ENCODE measurements at places on chromosomes 7 and 10.

DNA sequence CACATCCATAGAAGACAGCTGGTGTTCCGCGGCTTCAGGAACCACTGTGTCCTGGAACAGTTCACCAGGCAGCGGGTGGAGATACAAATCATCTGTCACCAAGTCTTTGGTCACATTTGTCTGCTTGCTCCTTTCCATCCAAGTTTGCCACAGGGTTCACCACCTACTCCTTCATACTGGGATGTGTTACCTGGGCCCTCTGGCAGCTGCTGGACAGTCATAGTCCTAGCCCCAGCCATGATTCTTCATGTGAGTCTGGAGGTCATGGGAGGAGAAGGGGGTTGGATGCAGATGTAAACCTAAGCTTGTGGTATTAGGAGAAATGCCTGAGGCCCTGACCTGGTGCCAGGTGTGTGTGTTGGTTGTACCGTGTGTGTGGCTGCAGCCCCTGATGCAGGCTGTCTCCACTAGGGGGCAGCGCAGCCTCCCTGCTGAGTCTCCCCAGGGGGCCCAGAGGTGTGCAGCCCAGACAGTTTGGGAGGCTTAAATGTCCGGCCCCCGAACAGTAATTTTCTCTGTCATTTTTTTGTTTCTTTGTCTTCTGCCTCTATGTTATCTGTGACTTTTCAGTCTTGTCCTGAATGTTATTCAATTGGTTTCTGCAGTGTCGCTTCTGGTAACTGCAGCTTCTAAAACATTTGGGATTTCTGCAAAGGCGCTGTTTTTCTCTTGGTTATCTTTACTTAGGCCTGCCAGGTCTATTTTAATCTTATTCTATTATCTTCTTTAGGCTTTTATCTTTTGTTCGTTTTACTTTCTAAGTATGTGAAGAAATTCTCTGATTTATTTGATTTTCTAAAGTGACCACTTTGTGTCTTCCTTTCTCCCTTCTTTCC is 14.8 kb downstream of the NPS start:
- no peak for DNase-seq

DNA sequence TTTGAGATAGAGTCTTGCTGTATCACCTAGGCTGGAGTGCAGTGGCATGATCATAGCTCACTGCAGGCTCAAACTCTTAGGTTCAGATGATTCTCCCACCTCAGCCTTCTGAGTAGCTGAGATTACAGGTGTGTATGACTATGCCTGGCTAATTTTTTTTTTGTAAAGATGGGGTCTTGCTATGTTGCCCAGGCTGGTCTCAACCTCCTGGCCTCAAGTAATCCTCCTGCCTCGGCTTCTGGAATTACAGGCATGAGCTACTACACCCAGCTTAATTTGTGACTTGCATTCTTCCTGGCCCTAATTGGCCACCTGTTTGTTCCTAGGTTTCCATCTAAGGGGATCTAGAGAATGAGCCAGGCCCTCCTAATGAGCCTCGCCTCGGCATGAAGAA is 9.3 kb downstream of the ARHGAP22 start:
- DNase-seq, result no peak

GRCh38 chr10:113617086-113617485 is 46.8 kb downstream of the NRAP start:
- no peak for DNase-seq

GRCh38 chr10:30192846-30193608 is 133.6 kb upstream of the JCAD start:
- no peak for DNase-seq

DNA sequence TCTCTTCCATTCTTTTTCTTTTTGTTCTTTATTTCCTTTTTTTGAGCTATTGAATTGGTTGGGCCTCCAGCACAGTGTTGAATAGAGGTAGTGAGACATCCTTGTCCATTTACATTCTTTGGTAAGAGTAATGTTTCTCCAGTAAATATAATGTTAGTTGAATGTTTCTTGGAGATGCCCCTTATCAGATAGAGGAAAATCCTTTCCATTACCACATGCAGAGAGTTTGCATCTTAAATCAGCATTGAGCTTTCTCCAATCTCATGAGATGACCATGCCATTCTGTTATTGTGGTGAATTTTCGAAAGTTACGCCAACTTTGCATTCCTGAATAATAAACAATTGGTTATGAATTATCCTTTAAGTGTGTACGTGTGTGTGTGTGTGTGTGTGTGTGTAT is 127.7 kb downstream of the DNAH11 start:
- no peak for DNase-seq

GRCh38 chr7:142308918-142309317 is 51.1 kb upstream of the PRSS58 start:
- no peak for DNase-seq

- DNase-seq, result no peak
Observed at GRCh38 chr7:107694386-107694785, 33.8 kb downstream of the SLC26A4 start.

- no peak for DNase-seq
Observed at GRCh38 chr7:69896121-69896520, 297.8 kb downstream of the AUTS2 start.

GRCh38 chr7:278081-278480 is 11.9 kb upstream of the FOXL3 start:
- no peak for DNase-seq

DNA sequence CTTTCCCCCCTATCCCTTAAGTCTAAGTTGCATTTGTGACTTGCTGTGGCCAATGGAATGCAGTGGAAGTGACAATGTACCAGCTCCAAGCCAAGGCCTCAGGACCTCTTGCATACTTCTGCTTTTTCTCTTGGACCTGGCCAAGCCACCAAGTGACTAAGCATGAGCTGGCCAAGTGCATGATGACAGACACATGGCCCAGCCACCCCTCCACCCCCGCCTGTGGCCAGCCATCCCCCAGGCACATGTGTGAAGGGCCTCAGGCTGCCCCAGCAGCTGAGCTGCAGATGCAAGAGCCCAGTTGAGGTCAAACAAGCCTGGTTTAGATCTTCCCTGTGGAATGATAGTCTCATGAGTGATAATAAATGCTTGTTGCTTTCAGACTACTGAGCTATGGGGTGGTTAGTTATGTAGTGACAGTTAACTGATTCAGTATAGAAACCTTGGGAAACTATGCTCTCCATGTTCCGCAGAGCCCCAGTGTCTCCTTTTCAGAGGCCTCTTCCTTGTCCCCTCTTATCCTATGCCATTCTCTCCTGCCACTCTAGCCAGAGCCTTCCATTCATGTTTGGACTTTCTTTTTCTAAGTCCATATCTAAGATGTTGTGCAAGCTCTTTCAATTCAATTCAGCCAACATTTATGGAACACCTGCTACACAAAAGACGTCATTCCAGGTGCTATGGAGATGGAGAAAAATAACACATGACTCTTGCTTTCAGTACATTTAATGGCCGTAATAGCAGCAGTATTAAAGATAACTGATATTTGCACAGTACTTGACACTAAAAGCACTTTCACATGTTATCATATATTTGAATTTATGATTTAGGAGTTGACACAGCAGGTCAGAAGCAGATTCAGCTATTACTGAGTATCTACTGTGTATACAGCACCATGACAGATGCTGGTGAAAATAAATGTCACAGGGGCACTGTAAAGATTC is 55.5 kb upstream of the LOXL4 start:
- no peak for DNase-seq

GRCh38 chr10:19290770-19291169 is 242.2 kb downstream of the MALRD1 start:
- no peak for DNase-seq

DNA sequence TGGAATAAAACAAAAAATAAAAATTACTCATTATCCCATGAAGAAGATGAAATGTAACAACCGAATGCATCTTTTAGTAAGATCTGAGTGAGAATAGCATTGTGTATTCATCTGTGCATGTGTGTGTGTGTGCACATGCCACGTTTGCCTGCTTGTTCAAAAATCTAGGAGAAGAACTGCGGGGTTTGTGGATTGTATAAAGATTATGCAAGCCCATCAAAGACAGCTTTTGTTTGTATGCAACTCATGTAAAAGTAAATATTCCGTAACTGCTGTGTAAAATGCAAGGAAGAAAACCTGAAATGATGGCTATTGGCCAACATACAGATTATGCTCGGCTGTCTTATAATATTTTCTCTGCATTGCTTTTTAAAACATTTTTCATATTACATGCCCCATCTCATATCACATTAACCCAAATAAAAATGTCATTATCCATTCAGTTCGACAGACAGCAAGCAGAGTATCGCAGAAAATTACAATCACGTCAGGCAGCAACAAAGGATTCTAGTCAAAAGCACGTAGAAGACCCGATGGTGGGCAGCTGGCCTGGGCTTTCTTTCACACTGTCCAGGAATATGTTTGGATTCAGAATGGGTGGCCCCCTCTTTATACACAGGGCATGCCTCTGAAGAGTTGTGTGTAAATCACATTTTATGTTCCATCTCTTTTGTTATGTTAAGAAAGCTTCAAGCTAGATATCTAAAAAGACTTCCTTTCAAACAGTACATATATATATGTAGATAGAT is 114.0 kb downstream of the PARP12 start:
- DNase-seq, result no peak

DNA sequence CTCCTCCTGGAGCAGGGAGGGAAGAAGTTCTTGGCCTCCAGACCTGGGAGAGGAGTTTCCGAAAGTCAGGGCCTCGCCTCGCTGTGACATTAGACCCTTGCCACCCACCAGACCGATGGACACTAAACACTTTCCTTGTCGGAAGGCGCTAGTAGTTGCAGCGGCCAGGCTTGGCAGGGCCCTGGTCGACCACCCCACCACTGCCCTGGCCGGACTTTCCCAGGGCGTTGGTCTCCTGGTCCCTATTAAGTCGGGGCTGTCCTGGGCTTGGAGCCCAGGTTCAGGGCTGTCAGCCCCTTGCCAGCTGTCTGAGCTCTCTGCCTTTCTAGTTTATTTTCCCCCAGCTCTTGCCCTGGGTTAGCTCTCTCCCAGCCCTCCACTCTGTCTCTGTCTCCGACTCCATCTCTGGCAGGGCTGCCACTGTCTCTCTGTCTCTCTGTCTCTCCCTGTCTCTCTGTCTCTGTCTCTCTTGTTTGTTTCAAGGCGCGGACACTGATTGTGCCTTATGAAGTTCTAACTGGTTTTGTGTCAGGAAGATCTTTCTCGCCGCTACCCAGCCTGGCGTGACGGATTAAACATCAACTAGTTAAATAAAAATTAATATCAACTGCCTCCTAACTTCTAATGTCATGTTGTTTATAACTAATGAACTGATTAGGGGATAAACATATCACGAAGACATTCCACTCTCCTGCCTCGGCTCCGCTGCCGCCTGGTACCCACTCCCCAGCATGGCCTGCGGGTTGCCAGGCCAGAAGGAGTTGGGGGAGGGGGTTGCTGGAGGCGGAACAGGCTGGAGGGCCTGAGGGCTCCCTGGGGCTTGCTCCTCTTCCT is 13.8 kb upstream of the PAX2 start:
- no peak for DNase-seq

- no peak for DNase-seq
Observed at GRCh38 chr7:4552985-4553384, 129.1 kb upstream of the FOXK1 start.

GRCh38 chr10:34580643-34581042 is 234.5 kb downstream of the PARD3 start:
- DNase-seq, result no peak

GRCh38 chr7:132004529-132004928 is 448.1 kb upstream of the PODXL start:
- no peak for DNase-seq

DNA sequence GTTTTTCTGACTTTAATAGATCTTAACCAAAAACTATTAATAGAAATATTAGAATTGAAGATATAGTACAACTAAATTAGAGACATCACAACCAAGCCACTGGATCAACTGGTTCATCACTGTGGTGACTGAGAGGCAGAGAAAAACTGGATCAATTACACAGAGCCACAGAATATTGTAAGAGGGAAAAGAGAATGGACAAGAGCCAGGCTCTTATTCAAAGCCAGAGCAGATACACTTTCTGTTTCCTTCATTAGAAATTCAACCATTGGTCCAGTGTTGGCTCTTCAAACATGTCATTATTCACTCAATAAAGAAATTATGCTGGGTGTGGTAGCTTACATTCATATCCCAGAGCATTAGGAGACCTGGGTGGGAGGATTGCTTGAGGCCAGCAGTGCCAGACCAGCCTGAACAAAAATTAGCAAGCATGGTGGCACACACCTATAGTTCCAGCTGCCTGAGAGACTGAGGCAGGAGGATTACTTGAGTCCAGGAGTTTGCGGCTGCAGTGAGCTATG is 295.1 kb downstream of the NEBL start:
- no peak for DNase-seq

- DNase-seq, result no peak
Observed at GRCh38 chr7:93723424-93724124, 149.1 kb upstream of the CALCR start.

DNA sequence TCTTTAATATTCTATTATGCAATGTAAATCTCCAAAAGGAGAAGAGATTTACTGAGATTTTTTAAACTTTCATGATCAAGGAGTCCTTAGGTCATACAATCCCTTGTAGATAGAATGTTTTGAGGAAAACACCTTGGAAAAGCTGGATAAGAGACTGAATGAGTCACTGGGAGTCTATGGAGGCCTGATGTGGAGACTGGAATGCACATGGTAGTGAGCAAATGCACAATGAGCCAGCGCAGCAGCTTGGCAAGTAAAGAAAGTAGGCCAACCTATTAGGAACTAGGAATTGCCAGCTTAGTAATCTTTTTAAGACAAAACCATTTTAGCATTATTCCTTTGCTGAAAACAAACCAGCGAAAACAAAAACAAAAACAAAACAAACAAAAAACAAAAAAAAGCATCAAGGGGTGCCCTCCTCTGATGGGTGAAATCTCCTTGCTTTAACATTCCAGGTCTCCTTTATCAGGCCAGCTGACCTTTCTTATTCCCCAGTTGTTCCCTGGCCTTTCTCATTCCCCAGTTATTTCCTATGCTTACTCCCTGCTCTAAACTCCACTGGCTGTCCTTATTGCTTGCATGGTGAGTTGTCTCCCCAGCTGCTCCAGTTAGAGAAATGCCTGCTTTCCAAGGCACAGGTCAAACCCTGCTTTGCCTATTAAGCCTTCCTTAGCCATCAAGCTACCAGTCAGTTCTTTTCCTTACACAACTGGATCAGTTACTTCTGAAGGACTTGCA is 135.8 kb downstream of the PLCE1 start:
- no peak for DNase-seq

GRCh38 chr10:10687751-10688150 is 329.9 kb upstream of the CELF2 start:
- DNase-seq, result no peak

- DNase-seq, result no peak
Observed at GRCh38 chr7:65840446-65840845, 32.4 kb upstream of the VKORC1L1 start.

DNA sequence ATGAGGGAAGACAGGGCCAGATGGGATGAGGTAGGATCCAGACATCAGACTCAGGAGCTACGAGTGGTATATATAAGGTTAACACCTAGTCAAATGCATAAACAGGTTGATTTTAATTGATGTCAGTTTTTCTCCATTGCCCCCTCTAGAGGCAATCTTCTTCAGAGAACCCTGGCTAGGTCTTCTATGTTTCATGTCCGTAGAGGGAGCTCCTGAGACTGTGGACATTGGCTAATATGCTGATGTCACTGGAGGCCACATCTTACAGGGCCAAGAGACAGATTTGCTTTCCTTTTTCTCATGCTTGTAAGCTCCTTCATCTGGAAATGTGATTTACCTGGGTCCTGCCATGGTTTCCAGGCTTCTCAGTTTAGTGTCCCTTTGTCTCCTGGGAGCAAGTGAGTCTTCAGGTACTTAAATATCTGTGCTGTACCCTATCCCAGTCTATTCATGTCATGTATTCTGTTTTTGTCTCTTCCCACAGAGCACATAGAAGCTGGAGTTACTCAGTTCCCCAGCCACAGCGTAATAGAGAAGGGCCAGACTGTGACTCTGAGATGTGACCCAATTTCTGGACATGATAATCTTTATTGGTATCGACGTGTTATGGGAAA is 161.6 kb upstream of the PRSS1 start:
- no peak for DNase-seq
